ENCODE measurements at places on chromosomes 4 and X.

GRCh38 chrX:154384284-154384892 lies 5.3 kb downstream of the EMD start:
- no peak for DNase-seq

DNA sequence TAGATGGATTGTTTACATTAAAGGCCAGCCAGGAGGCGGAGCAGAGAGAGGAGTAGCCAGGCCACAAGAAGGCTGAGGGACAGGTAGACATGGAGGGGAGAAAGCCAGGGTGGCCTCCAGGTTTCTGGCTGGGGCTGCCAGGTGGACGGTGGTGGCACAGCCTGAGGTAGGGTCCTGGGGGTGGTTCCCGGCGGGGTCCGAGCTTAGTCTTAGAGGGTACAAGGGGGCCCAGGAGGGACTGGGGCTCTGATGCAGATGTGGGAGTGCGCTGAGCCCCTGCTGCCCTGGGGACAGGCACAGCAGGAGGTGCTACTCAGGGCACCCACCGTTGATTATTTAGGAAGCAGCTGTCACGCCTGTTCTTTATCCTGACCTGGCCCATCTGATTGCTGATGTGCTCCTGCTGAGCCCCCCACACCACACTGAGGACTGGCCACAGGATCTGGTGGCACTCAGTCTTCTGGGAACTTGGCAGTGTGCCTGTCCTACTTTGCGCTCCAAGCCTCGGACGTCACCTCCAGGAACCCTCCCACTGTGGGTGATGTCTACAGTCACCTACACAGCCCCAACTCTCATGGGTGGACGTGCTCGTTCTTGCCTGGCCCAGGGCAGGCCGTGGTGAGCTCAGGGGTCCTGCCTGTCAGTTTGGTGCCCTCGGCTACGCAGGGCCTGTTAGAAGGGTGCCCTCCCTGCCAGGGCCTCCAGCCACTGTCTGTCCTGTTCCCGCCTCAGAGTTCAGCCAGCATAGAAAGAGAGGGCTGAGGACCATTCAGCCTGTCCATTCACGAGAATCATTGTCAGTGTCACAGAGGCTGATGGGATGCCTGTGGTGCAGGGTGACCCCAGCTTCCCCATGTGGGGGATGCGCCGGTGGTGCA lies 12.0 kb downstream of the WFS1 start:
- no peak for DNase-seq

GRCh38 chrX:138791551-138791950 lies 80.0 kb upstream of the FGF13 start:
- no peak for DNase-seq

DNA sequence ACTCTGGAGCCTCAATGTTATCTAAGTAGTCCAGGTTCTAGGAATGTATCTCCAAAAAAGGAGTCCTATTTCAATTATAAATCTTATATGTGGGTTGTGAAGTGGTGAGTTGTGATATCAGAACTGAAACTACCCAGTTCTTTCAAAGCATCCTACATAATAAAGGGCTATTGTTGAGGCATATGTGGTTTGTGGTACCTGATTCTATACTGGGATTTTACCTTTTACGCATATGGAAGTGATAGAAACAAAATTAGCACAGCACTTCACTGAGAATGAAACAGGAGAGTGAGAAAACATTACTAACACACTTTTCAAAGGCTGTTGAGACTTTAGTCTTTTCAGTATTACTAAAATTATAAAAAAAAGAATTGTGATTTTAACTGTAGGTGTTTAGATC lies 417.7 kb upstream of the GALNT7 start:
- DNase-seq = no peak

GRCh38 chr4:32831104-32831503 lies 2110.9 kb downstream of the PCDH7 start:
- DNase-seq = no peak

Data from Calu3 (cell line).